ENCODE measurements at places on chromosomes 11 and 22.

DNA sequence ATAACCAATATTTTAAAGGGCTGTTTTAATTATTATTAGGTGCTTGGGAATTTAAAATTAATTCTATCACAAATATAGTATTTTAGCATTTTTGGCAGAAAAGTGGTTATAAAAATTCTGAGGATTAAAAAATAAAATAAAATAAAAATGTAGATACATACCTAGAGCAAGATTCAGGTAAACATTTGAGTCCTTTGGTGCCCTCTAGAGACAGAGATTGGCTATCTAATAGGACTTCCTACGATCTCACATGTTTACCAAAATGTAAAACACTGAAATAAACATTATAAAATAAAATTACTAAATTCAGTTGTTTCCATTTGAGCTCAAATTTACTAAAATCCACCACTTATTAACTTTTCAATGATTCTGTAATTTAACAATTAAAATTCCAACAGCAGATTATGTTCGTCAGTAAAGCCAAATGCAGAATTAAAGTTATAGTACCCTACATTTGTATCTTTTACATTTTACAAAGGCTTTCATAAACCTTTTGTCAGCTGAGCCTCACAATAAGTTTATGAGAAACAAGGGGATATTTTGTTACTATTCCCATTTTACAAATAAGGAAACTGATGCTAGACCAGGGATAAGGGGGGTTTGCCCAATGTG lies 27.7 kb downstream of the SLC36A4 start:
- DNase-seq: peak; percentile 70

GRCh38 chr11:92383430-92383829 lies 158.8 kb downstream of the FAT3 start:
- peak; percentile 76 for DNase-seq

- DNase-seq: no peak
Observed at GRCh38 chr11:77589181-77589520, 602 bp upstream of the AQP11 start.

DNA sequence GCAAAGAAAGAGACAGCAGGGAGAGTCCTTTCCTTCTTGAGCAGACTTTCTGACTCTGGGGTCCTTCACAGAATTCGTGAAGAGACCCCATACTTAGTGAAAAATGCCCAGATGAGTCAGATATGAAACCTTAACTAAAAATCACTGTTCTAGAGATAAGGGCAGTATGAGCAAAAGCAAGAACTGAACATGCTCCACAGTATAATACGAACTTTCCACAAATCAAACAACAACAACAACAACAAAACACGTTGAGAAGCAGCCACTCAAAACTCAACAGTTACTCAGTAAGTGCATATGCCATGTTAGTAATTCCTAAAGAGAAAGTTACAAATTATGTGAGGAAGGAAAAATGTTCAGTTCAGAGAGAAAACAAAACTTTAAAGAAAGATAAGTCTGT lies 44.3 kb downstream of the PITPNB start:
- no peak for DNase-seq

All from fibroblast of lung (primary cell).